ENCODE measurements at places on chromosomes 7 and 10.

DNA sequence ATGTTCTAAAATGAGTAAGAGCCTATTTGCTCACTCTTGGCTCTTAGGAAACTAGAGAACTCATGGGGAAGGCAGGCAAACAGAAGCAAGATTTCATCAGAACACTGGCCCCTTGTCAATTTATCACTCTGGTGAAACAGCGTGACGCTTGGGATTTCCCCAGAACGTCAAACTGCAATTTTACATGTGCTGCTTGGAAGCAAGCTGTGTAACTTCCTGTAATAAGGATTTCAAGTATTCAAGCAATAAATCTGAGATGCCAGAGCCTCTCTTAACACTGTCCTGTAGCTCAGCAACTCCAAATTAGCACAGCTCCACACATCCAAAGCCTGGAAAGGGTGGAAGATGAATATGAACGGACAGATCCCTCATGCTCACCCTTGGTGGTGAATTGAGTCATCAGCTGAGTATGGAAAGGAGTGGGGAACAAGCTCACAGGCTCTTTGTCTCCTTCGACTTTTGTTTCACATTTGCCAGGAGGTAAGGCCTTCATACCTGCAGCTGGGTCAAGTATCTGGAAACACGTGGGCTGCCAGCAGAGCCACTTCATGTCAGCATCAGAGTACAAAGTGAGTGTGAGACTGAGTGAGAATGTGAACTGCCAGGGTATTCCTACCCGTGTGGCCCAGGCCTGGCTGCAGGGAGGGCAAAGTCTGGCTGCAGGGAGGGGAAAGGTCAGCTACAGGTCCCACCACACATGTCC, 140.4 kb upstream of the NAMPT start:
- DNase-seq, result peak; percentile 99

DNA sequence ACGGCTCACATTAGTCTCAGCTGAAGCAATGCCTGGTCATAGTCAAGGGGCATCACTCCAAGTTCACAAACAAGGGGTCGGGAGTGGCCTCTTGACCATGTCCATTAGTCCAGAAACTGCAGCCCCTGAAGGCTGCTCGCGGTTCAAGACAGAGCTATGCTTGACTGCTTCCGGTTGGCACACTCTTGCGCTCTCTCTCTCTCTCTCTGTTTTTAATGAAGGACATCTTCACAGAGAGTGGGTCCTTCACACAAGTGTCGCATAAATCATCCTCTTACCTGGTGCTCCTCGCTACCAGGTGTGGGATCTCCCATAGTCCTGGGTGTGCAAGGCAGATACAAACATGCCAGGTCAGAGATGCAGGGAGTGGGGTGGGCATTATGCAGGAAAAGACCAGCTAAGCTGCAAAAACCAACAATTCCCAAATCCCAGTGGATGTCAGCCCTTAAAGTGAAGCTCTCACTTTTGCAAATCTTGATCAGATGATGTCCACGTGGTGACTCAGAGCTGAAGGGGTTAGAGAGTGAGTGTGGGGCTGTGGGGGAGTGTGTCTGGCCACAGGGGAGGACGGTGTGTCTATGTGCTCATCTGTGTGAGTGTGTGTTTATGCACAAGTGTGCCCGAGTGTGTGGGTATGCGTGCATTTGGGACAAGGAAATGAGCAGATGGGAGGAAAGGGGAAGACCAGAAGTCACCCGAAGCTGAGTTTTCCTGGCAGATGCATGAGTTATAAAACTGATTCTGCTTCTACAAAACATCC, 83.7 kb upstream of the PPP2R2D start:
- DNase-seq, result no peak

DNA sequence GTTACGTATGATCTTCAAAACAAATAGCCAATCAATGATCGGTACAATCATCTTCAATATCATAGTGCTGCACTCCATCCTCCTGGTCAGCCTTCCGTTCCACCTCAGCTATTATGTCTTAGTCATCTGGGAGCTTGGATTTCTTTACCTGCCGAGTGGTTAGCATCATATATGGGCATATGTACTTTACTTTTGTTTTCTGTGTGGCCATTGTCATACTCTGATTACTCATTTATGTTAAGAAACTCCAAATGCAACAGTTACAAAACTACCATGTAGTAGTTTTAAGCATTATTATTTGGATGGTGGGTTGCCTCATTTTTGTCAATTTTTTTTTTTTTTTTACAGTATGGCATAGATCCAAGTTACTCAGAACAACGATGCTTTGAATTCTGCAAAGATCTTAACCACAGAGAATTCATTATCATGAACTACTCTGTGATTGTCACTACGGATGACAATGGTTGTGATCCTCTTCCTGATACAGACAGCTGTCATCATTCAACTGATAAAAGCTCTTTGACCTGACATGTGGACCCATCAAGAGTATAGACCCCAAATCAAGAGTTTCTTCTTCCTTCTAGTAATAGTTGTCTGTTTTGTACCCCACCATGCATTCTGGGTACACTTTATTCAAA, 52.1 kb upstream of the NME8 start:
- no peak for DNase-seq

- no peak for DNase-seq
Measured at GRCh38 chr7:98840722-98841121, 29.1 kb downstream of the TMEM130 start.
